ENCODE measurements at places on chromosomes 13 and 19.
A peak's percentile ranks its signal among the peaks of the same experiment; 100 is the strongest.

- peak; percentile 9 for DNase-seq
Measured at GRCh38 chr19:4866595-4867424, 657 bp downstream of the PLIN3 start.

DNA sequence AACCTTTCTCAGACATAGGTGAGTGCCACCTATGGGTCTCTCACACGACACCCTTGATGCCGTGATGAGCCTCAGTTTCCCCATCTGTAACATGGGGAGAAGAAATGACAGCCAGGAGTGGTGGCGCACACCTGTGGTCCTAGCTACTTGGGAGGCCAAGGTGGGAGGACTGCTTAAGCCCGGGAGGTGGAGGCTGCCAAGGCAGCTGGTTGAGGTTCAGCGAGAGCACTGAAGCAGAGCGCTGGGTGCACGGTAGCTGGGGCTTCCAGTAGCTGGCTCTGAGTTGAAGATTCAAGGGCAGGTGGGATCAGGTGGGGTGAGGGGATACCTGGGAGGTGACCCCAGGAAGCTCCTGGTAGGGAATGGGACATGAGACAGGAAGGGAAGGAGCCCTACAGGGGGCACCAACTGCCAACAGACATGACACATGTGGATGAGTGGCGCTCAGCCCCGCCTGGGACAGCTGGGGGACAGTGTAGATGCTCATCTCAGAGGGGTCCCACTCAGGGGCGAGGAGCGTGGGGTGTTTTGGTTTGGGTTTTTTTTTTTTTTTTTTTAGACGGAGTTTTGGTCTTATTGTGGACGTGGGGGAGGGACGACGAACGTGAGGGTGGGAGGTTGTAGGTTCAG, 6.5 kb upstream of the SSBP4 start:
- no peak for DNase-seq

- DNase-seq, result peak; percentile 4
Measured at GRCh38 chr19:10474962-10475451, 28.1 kb downstream of the KEAP1 start.

GRCh38 chr13:112102243-112102642, 35.3 kb downstream of the SOX1 start:
- no peak for DNase-seq

- DNase-seq, result no peak
Measured at GRCh38 chr13:19961489-19961888, 3.0 kb downstream of the ZMYM2 start.

Measured in NCI-H82 (cell line).